ENCODE measurements at places on chromosomes 12 and 14. TPM values are rescaled to one million over a fixed set of nuclear protein-coding genes. Genes with fewer than 3 reads are reported as not detected.

- no peak for DNase-seq
- H3K27ac ChIP-seq, result peak overlapping the region; percentile 97
- H3K4me3 ChIP-seq, result peak overlapping the region; percentile 89
- H3K4me1 ChIP-seq, result peaks cover 17% of the 10 kb centered on the region
- H3K36me3 ChIP-seq, result peaks cover 4% of the 10 kb centered on the region
Observed at GRCh38 chr12:89349814-89350213, 2.5 kb downstream of the DUSP6 start.

DNA sequence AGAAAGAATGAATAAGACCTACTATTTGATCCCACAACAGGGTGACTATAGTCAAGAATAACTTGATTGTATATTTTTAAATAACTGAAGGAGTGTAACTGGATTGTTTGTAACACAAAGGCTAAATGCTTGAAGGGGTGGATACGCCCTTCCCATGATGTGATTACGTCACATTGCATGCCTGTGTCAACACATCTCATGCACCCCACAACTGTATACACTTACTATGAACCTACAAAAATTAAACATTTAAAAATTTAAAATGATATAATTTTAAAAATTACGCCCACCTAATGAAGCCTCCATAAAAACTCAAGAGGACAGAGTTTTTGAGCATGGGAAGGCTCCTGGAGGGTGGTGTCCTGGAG, 94.5 kb downstream of the SCARB1 start:
- H3K36me3 ChIP-seq, result no peaks in the 10 kb centered on the region
- H3K4me1 ChIP-seq, result peaks cover 37% of the 10 kb centered on the region
- no peak for DNase-seq
- no peaks in the 10 kb centered on the region for H3K27me3 ChIP-seq
- no peak overlapping the region for H3K4me3 ChIP-seq

DNA sequence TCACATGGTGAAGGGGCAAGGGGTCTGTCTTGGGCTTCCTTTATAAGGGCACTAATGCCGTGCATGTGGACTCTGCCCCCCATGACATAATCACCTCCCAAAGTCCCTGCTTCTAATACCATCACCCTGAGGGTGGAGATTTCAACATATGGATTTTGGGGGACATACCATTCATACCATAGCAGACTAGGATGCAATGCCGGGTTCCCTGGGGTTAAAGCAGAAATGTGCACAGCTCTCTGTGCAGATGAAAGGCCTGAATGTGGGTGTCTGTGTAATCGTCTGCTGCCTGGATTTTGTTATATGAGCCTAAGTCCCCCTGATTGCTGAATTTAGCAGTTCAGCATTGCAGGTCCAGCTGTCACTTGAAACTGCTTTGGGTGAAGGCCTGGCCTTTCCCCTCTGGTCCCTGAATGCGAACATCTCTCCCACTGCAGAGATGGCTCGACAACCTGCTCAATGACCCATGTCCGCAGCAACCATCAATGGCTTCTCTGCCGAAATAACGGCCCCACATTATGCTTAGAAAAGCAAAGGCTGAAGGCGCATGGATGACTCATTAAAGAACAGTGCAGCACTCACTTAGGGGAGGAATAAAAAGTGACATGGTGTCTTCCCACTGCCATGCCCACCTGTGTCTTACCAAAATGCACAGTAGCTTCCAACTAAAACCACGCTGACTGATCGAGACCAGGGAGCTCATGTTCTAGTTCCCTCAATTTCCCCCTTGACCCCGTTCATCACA, 286.3 kb downstream of the DPF3 start:
- H3K36me3 ChIP-seq, result no peaks in the 10 kb centered on the region
- no peak overlapping the region for H3K4me3 ChIP-seq
- H3K4me1 ChIP-seq, result peaks cover 5% of the 10 kb centered on the region
- H3K27ac ChIP-seq, result no peak overlapping the region

DNA sequence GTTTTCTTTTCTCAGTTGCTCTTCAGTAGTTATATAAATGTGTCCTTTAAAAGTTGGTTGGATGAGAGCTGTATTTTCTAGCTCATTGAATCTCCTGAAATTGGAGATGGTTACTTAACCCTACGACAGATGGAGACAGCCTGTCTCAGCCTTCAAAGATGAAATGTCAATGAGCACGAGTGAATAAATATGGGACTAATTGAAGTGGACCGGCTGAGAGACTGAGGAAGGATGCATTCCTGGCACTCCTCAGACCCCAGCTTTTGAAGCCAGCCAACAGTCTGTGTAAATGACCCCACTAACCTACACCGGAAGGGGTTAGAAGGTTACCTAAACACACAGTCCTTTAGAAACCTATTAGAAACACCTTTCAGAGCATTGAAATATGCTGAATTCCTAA, 46.6 kb downstream of the PDZRN4 start:
- H3K4me1 ChIP-seq, result no peaks in the 10 kb centered on the region
- H3K36me3 ChIP-seq, result no peaks in the 10 kb centered on the region
- no peak for DNase-seq
- H3K27me3 ChIP-seq, result no peaks in the 10 kb centered on the region

- H3K27ac ChIP-seq, result no peak overlapping the region
- H3K36me3 ChIP-seq, result no peaks in the 10 kb centered on the region
- no peak overlapping the region for H3K4me3 ChIP-seq
- peak; percentile 59 for DNase-seq
Observed at GRCh38 chr12:109735825-109736551, 22.4 kb downstream of the FAM222A start.

GRCh38 chr14:30748343-30748742, 126.0 kb upstream of the COCH start:
- H3K27ac ChIP-seq, result no peak overlapping the region
- no peaks in the 10 kb centered on the region for H3K36me3 ChIP-seq
- no peaks in the 10 kb centered on the region for H3K4me1 ChIP-seq
- no peaks in the 10 kb centered on the region for H3K27me3 ChIP-seq

- DNase-seq, result no peak
- no peaks in the 10 kb centered on the region for H3K4me1 ChIP-seq
- H3K4me3 ChIP-seq, result no peak overlapping the region
- H3K36me3 ChIP-seq, result no peaks in the 10 kb centered on the region
Observed at GRCh38 chr14:95886366-95887056, 9.9 kb downstream of the TUNAR start.

TTC7B gene
- total RNA-seq, result 76.1 TPM

IAPP gene
- total RNA-seq, result not detected

PRORP gene
- total RNA-seq, result 21.1 TPM

CEP128 gene
- total RNA-seq, result 1.7 TPM
